ENCODE measurements at places on chromosomes 2 and 18.

- DNase-seq, result no peak
Measured at GRCh38 chr2:222722327-222722946, 51.0 kb downstream of the MOGAT1 start.

- DNase-seq, result no peak
Measured at GRCh38 chr2:205688417-205689200, 6.3 kb downstream of the NRP2 start.

GRCh38 chr2:128496700-128497099 is 178.0 kb upstream of the HS6ST1 start:
- DNase-seq, result no peak

DNA sequence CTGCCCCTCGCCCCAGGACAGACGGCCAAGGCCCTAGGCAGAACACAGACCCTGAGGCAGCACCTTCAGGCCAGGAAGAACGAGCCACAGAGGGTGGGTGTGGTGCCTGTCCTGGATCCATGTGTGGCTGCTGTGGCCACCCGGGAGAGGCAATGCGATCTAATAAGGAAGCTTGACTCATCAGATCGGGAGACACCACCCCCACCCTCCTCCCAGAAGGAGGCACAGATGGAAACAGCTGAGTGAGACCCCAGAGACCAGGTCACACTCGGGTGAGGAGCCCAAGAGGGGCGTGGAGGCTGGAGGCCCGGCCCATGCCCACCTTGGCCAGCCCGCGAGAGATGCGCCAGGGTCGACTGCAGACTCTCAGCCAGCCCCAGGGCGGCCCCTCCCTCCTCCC is 20.3 kb downstream of the KCNG2 start:
- DNase-seq, result no peak

GRCh38 chr18:49585781-49586663 is 24.2 kb downstream of the LIPG start:
- no peak for DNase-seq

GRCh38 chr2:98445177-98445682 is 572 bp downstream of the INPP4A start:
- DNase-seq, result peak; percentile 46

DNA sequence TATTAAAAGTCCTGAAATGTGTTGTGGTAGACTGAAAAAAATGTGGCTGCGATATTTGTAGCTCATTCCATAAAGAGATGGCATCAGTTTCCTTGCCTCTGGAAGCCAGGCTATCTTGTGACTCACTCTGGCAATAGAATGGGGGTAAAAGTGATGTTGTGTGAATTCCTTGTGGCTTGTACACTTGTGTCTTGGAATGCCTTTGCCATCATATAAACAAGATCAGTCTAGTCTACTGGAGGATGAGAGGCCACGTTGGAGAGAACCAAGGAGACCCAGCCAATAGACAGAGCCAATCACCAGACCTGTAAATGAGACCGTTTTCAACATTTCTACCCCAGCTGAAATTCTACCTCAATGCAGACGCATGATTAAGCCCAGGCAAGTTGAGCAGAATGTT is 254.1 kb downstream of the TRIB2 start:
- DNase-seq, result no peak

GRCh38 chr2:120873958-120874887 is 138.6 kb downstream of the GLI2 start:
- DNase-seq, result no peak

- DNase-seq, result no peak
Measured at GRCh38 chr18:44526705-44527415, 153.8 kb upstream of the SETBP1 start.

DNA sequence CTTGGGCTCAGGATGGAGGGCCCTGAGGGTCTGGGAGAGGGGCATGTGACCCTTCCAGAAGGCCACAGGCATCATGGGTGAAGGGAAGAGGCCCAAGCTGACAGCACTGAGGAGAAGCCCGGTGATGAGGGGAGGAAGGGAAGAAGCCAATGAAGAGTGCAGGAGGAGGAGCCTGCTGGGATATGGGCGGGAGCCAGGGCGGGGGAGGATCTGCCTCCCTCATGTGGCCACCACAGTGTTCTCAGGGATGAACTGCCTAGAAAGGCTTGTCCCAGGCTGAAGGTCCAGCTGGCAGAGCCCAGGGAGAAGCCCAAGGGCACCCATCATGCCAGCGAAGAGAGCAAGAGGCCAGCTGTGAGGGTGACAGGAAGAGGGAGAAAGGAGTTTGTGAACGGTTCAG is 24.6 kb upstream of the PLB1 start:
- no peak for DNase-seq

DNA sequence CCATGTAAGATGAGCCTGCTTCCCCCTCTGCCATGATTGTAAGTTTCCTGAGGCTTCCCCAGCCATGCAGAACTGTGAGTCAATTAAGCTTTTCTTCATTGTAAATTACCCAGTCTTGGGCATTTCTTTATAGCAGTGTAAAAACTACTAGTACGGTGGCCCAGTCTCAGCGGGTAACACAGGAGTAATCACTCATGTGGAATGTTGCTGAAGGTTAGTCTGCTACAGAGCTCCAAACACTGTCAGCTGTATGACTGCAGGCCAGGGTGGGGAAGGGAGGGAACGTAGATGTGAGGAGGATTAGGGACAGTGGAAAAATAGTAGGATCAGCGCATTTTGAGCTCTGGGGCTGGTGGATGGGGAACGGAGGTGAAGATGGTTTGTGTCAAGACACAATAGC is 711.2 kb upstream of the SOX11 start:
- no peak for DNase-seq
